ENCODE measurements at places on chromosomes 6 and 20.

GRCh38 chr6:11683871-11684270, 94.7 kb downstream of the ADTRP start:
- DNase-seq = no peak

DNA sequence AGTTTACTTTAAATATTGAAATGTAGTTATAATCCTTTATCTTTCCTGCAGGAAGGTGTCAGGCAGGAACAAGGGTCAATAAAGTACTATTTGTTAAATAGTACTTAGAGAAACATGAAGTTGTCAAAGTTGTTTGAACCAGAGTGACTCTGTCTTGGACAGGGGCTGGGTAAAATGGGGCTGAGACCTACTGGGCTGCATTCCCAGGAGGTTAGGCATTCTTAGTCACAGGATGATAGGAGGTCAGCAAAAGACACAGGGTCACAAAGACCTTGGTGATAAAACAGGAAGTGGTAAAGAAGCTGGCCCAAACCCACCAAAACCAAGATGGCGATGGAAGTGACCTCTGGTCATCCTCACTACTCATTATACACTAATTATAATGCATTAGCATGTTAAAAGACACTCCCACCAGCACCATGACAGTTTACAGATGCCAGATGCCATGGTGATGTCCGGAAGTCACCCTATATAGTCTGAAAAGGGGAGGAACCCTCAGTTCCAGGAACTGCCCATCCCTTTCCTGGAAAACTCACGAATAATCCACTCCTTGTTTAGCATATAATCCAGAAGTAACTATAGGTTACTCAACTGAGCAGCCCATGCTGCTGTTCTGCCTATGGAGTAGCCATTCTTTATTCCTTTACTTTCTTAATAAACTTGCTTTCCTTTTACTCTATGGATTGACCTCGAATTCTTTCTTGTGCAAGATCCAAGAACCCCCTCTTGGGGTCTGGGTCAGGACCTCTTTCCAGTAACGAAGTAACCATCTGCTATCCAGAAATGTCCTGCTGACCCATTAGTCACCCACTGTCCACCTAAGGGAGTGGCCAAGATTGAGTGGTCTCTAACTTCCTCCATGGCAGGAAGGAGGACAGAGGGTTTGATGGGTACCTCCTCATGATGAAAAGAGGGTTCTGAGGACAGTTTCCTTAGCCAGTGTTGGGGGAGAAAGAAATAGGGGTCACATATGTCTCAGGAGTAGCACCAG, 19.6 kb downstream of the SLC22A2 start:
- DNase-seq = no peak

GRCh38 chr20:43140726-43141125, 49.0 kb downstream of the PTPRT start:
- no peak for DNase-seq

DNA sequence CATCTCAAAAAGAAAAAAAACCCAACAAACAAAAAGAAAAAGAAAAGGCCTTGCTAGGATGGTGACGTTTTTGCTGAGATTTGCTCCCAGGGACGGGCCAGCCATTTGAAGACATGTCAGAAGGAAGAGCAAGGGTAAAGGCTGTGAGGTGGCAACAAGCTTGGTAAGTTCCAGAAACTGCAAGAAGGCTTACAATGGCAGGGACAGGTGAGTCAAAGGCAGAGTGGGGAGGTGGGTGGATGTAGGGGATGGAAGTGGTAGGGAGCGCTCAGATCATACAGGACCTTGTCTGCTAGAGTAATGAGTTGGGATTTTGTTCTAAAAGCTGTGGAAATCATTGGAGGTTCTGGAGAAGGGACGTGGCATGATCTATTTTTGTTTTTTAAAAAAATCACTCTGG, 4.3 kb downstream of the KIF3B start:
- no peak for DNase-seq

- no peak for DNase-seq
Measured at GRCh38 chr6:30875244-30876038, 8.9 kb upstream of the DDR1 start.

DNA sequence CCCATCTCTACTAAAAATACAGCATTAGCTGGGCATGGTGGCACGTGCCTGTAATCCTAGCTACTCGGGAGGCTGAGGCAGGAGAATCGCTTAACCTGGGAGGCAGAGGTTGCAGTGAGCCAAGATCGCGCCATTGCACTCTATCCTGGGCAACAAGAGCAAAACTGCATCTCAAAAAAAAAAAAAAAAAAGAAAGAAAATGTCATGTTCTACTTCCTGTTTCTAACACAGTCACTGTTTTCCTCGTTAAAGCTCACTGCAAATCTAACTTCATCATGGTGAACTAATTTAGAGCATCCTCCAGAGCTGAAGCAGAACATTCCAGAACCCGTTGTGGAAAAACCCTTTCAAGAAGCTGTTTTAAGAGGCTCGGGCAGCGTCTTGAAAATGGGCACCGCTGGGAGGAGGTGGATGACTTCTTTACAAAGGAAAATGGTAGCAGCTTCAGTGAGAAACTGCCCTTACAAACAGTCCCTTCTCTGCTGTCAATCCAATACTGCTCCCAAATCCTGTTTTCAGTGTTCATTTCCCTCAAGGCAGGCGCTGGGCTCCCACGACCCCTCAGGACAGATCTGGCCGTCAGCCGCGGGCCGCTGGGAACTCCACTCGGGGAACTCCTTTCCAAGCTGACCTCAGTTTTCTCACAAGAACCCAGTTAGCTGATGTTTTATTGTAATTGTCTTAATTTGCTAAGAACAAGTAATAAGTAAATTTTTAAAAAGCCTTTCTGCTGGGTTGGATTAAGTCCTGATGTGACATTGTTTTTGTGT, 12.5 kb downstream of the CTSZ start:
- DNase-seq = no peak

- no peak for DNase-seq
Measured at GRCh38 chr6:109963598-109964170, 14.4 kb upstream of the GPR6 start.

All from activated T-cell treated with anti-CD3 and anti-CD28 coated beads for 48 hours (primary cell).